ENCODE measurements at places on chromosomes 5 and 9. TPM values are rescaled to one million over a fixed set of nuclear protein-coding genes. Genes with fewer than 3 reads are reported as not detected.

DNA sequence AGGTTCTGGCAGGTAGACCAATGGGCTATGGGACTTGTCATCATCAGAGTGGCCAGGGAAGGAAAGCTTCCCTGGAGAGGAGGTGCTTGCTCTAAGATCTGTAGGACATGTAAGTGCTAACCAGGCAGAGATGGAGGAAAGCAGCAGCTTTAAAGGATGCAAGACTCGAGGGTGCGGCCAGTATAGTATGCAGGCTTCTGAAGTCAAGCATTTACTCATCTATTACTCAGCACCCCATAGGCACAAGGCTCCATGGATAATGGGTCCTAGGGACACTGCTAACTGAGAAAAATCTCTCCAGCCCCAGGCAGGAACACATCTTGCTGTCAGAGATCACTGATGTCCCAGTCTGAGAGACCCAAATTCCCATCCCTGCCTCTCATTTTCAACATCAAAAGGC lies 49.7 kb downstream of the WWC1 start:
- no peak for DNase-seq

DNA sequence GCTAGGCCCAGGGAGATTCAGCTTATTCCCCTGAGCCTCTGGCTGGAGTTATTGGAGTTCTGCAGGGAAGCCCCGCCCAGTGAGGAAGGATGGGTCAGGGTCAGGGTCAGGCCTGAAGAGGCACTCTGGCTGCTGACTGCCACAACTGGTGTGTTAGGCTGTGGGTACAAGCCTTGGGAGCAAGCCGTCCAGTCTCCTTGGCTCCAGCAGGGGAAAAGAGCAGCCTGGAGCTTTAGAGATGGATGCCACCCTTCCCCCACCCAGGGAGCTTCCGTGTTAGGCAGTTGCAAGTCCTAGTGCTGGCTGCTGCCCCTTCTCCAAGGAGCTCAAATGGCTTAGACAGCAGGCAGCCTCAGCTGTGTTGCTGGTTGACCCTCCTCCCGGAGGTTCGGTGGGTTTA lies 34.4 kb upstream of the TAF11L2 start:
- DNase-seq: no peak

GRCh38 chr5:50653946-50654345 lies 12.5 kb upstream of the PARP8 start:
- no peak for DNase-seq

- DNase-seq: no peak
These were observed 225.8 kb upstream of the DAPK1 start for GRCh38 chr9:87271696-87272477.

GRCh38 chr5:98106116-98107031 lies 667.1 kb upstream of the RGMB start:
- no peak for DNase-seq

DNA sequence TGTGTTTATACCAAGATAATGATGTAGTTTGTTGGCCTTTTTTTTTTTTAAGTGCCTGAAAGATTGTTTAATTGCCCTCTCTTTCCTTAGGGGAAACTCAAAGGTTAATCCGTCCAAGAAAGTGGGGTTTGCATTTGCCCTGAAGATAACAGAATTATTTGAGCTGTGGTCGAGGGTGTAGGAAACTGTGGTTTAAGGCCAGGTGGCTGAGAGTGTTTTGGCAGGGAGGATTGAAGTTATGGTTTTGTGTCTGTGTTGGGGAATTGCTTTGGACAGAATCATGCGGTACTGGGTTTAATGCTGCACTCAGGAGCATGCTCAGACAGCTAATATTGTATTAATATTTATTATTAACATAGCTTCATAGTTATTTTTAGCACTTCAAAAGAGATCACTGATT lies 509.8 kb downstream of the EBF1 start:
- no peak for DNase-seq

- no peak for DNase-seq
These were observed 25.0 kb upstream of the SPTLC1 start for GRCh38 chr9:92140074-92140753.

DNA sequence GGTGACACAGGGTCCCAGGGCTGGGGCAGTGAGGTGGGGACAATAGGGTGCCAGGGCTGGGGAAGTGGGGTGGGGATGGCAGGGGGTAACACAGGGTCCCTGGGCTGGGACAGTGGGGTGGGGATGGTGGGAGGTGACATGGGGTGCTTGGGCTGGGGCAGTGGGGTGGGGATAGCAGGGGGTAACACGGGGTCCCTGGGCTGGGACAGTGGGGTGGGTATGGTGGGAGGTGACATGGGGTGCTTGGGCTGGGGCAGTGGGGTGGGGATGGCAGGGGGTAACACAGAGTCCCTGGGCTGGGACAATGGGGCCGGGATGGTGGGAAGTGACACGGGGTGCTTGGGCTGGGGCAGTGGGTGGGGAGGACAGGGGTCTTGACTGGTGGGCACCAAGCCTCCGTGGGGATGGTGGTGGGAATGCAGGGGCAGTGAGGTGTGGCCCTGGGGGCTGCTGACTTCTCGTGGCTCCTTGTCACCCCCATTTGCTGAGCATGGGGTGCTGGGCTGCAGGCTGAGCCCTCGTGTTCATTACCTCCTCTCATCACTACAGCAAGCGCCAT lies 41.7 kb downstream of the OLFM1 start:
- DNase-seq: no peak

DNA sequence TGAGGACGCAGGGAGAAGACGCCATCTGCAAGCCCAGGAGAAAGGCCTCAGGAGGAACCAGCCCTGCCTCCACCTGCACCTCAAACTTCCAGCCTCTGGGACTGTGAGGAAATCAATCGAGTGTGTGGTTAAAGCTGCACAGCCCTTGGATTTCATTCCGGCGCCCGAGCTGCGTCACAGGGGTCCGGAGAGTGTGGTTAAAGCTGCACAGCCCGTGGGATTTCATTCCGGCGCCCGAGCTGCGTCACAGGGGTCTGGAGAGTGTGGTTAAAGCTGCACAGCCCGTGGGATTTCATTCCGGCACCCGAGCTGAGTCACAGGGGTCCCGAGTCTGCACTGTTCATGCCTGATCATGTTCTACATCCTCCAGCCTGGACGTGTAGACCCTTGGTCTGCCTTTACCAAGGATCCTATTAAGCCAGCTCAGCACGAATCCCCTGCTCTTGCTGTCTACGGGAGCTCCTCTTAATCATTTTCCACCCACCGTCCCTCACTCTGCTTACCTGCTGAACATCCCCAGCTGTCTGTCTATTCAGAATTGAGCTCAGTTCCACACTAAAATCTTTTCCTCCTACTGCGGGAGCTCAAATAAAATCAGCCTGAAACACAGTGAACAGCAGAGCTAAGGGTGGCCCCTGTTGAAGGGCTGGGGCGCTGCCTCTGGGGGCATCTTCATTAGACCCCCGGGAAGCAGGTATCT lies 73.0 kb upstream of the OLFM1 start:
- DNase-seq: no peak

DNA sequence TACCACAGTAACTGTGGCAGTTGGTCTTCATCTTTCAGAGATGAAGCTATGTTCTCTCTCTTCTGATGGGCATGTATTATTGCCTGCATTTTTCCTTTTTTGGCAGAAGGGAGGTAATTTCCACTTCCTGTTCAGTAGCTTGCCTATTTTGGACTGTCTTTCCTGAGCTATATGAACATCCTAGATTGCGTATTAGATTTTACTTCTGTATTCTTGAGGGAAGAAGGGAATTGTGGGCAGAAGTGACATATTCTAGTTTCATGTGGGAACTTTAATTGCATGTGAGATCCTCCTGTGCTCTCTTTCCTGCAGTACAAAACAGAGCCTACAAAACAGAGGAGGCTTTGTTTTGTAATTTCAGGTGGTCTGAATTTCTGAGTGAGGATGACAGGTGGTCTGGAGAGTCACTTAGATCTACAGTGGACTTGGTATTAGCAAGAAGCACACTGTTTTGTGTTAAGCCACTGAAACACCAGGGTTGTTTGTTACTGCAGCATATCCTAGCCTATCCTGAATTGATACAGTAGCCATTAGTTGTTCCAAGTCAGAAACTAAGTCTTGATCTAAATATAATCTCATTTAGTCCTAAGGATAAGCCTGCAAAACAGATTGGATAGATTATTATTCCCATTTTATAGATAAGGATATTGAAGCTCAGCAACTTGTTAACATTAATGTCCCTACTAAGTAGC lies 68.1 kb downstream of the AOPEP start:
- no peak for DNase-seq

- no peak for DNase-seq
These were observed 329.8 kb downstream of the SLIT3 start for GRCh38 chr5:168971100-168971499.

DNA sequence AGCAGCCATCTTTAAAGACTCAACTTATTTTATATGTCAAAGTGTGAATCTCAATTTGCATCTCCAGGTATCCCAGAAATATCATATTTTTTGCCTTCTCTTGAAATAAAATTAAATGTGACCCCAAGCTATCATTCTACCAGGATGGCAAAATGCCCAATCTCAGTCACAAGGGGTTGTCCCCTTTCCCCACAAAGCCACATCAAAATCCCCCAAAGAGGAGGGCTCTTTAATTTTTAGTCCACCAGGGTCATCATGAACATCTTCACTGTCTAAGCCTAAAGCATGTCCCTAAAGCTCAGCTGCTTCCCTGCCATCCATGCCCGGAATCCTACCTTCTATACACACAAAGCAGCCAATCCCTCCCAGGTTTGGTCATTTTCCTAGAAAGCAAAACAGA lies 670.5 kb upstream of the KLF4 start:
- no peak for DNase-seq

DNA sequence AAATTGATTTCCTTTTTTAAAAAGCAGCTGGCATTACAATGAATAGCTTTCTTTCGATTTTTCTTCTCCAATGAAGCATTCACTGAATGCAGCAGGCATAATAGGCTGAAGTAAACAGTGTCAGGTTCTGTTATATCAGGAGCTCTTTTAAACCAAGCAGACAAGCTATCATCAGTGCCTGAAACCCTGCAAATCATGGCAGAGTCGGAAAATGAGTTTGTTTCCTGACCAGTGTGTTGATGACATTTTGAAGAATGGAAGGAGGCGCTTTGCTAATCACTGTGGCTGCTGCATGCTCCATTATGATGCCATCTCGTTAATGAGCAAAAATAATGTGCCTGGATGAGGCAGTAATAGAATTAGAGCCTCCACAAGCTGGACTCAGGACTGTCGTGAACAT lies 284.5 kb downstream of the ZNF608 start:
- DNase-seq: no peak

DNA sequence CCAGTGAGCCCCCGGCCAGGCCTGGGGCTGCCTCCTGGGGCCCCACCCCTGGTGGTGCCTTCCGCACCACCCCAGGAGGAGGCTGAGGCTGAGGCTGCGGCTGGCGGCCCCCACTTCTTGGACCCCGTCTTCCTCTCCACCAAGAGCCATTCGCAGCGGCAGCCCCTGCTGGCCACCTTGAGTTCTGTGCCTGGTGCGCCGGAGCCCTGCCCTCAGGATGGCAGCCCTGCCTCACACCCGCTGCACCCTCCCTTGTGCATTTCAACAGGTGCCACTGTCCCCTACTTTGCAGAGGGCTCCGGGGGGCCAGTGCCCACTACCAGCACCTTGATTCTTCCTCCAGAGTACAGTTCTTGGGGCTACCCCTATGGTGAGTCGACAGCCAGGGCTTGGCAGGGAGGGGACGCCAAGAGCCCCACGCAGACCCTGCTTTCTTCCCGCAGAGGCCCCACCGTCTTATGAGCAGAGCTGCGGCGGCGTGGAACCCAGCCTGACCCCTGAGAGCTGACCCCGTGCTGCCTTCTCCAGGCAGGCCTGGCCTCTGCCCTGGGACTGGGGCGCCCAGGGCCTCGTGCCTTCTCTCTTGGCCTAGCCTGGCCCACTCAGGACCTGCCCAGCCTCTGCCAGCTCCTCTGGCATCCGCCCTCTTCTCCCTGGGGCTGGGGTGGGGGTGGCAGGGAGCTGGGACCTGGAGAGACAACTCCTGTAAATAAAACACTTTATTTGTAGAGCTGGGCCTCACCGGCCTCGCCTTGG lies 4.0 kb upstream of the EHMT1 start:
- DNase-seq: no peak

DNA sequence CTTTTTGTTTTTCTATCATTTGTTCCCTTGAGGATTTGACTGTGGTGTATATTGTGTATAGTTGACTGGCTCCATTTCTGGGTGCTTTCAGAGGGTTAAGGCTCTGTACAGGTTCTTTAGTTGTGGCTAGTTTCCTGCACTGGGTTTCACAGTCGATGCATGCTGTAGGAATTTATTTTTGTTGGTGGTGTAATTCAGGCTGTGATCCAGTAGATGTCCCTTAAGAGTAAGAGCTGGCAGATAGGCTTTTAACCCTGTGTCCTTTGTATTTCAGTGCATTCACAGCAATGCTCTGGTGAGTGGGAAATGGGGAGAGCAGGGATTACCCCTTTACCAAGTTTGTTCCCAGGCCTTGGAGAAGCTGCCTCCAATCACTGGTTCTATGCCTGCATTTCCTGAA lies 112.9 kb downstream of the SPATA31D1 start:
- no peak for DNase-seq

- no peak for DNase-seq
These were observed 14.6 kb downstream of the MRPL36 start for GRCh38 chr5:1785062-1785461.

GRCh38 chr5:58358501-58359178 lies 101.2 kb downstream of the PLK2 start:
- no peak for DNase-seq

The SLC6A7 gene
- total RNA-seq: not detected

The AP3S1 gene
- 59.7 TPM for total RNA-seq

The PTPRD gene
- total RNA-seq: 1.3 TPM

The ARHGEF28 gene
- 83.0 TPM for total RNA-seq

All from glomerular endothelial cell (primary cell).